EH (cell line): ENCODE measurements at places on chromosomes 5 and 9.

DNA sequence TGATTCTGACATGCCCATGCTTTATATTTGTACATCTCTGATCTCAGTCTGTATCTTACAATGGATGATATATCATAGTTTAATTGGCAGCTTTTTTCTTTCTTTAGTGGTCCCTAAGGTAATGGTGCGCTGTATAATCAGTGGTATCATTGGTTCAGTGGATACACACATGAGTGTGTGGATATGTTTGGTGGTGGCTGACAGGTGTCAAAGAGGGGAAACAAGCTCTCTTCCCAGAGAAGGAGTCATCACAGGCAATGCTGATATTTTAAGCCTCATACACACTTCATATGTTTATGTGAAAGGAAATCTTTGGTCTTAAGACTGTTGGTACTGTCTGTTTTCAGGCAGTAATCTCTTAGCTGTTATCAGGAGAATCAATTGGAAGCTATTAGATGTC, 52.1 kb upstream of the KIAA1958 start:
- no peak for DNase-seq

- DNase-seq: peak; percentile 87
Observed at GRCh38 chr5:159021901-159022556, 77.7 kb downstream of the EBF1 start.

DNA sequence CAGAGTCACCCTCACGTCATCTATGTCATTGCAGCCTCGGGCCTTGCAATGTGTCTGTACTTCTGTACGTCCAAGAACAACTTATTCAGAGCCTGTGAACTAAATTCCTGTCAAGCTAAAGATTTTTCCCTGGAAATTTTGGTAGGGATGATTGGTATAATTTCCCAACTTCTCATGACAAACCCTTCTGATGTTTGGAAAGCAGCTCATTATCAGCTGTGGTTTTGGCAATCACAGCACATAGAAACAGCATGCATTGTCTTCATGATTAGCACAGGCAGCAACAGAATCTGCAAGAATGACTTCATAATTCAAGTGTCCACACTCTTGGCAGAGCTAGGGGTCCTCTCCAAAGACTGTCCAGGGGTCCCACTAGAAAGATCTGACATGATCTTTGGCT, 49.5 kb downstream of the APBA1 start:
- DNase-seq: peak; percentile 23

- no peak for DNase-seq
Observed at GRCh38 chr9:121753802-121754654, 102.6 kb downstream of the DAB2IP start.

DNA sequence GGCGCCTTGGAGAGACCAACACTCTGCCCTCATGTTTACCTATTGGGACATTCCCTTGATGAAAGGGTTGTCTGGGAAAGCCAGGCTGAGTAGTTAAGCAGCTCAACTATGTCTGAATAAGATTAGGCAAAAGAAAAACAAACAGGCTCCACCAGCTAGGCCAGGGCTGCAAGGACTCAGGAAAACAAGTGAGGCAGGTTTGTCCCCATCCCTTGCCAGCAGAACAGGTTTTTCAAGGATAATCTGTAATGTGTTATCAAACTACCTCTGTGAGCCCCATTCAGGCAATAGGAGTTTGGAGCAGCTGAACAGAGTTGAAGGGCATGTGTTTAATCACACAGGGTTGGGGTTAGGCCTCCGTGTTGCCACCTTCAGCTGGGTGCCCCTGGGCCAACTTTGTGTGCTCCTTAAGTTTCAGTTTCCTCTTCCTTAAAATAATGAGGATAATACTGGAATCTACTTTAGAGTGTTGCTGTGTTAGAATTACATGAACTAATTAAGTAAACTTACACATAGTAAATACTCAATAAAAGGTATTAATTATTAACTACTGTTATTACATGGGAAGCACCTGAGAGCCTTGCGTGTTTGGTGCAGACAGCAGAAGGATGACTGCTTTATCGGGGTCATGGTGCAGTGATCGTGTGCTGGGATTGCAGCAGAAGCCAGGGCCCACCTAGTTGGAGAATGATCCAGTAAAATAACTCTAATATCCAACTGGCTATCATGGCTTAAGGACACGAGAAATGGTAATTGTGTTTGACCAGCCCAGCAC, 72.1 kb upstream of the ATP10B start:
- DNase-seq: no peak

- DNase-seq: no peak
Observed at GRCh38 chr5:175393897-175394296, 50.1 kb downstream of the DRD1 start.

GRCh38 chr5:14003936-14004335, 59.4 kb upstream of the DNAH5 start:
- no peak for DNase-seq

DNA sequence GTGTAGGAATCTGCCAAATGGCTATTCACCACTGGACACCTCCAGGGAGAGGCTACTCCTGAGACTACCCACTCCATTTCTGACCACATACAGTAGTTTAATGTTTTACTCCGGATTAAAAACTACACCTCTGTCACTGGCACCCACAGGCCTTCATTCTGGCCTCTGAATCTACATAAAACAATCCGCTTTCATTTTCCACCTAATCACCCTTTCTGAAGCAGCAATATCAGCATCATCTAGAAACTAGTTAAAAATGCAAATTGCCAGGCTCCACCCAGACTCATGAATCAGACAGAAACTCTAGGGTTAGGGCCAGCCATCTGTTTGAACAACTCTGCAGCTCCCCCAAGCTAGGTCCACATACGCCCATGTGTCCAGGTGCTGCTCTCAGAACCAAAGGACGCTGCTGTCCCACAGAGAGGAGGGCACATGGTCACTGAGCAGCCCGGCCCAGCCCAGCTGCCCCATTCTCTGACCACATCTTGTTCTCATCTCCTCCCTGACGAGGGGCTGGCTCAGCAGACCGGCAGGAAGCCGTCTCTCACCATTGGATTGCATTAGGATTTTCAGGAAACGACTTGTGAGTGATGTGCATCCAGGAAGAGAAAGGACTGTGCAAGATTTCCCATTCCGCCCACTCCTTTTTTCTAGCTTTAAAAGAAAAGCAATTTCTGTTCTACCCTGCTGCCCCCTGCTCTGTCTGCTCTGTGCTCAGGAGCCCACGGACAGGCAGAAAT, 34.7 kb downstream of the ADAM19 start:
- peak; percentile 85 for DNase-seq

- peak; percentile 98 for DNase-seq
Observed at GRCh38 chr5:14440582-14441431, 140.8 kb upstream of the OTULINL start.

DNA sequence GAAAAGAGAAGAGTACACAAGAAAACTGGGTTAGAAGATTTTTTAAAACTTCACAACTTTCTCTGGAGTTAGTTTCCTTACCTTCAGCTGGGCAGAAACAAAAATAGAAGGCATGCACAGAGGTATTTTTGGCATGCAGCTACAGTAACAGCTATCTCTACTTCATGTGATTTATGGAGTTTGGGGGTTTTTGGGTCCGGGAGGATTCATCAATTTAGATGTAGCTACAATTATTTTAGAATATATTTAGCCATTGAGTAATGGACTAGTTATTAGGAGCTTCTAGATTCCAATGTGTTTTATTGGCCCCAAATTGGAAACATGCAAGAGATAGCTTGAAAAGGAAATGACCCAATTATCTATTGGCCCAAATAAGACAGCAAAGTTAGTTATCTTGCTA, 91.6 kb upstream of the TNFAIP8 start:
- peak; percentile 36 for DNase-seq

GRCh38 chr5:52531105-52531504, 256.6 kb upstream of the ITGA1 start:
- no peak for DNase-seq

DNA sequence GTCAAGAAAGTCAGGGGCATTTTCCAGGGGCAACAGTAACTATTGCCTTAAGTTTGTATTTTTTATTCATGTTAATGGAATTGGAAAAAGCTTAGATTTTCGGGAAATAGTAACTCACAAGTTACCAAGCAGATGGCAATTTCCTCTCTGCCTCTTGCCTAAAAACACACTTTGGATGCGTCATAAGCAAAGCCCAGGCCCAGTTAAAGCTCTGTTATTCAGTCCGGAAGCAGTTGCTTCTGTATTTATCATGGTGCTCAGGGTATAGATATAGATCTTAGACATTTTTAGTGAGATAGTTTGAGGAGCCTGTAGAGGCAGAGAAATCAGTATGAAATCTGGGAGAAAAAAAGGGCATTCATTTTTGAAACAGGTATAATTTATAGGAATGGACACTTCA, 260.3 kb upstream of the TNC start:
- DNase-seq: no peak

DNA sequence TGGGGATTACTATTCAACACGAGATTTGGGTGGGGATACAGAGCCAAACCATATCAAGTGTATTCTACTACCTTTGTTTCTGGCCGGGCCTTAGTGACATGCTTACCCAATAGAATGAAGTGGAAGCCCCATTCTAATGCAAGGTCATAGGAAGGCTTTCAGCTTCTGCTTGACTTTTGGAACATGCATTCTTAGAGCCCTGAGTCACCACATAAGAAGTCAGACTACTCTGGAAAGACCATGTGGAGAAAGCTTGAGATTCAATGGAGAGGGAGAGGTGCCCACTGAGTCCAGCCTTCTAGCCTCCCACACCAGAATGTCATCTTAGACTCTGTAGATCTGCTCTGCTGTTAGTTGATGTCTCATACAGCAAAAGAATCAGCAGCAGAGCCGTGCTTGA, 155.7 kb upstream of the FBN2 start:
- peak; percentile 58 for DNase-seq

DNA sequence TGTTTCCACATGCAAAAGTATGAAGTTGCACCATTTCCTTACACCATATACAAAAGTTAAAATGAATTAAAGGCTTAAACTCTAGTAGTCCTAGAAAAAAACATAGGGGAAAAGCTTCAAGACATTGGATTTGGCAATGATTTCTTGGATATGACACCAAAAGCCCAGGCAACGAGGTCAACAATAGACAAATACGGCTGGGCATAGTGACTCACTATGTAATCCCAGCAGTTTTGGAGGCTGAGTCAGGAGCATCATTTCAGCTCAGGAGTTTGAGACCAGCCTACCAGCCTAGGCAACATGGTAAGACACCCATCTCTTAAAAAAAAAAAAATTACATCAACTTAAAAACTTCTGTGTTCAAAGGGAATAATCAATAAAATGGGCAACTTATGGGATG, 30.9 kb upstream of the SREK1 start:
- peak; percentile 73 for DNase-seq

GRCh38 chr9:124622882-124623281, 115.7 kb upstream of the NR5A1 start:
- no peak for DNase-seq

DNA sequence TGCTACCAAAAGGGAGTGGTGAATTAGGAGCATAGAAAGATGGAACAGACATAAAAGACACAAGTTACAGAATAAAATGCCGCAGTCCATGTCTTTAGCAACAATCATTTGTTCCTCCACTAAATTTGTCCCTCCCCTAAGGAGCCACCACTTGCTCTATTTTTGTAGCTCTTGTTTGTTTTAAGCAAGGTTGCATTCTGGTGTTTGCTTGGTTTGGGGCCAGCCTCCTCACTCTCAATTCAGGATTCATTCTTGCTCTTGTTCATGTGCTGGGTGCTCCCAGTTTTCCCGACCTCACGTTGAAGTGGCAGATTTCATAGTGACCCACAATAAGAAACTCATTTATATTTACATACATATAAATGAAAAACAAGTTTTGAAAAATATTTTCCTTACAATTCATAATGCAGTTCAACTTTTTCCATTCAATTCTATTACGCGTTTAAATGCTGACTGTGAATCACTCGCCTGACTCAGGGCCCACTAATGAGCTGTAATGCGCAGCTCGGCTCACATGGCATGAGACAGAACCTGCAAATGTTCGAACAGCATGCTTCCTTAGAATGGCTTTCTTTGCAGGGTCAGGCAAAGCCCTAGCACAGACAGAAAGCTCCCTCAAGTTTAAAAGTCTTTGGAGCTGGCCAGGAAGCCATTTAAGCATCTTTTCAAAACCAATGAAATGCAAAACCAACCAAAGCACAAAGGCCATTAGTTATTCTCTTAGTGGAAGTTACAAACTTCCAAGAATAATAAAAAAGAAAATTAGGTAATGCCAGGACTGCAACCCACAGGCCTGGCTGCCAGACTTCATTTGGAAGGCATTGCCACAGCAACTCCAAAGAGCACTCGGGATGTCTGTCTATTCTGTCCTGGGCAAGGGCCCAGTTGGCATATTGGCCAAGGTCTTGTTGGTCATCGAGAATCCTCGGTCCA, 41.7 kb downstream of the RETREG1 start:
- peak; percentile 79 for DNase-seq

DNA sequence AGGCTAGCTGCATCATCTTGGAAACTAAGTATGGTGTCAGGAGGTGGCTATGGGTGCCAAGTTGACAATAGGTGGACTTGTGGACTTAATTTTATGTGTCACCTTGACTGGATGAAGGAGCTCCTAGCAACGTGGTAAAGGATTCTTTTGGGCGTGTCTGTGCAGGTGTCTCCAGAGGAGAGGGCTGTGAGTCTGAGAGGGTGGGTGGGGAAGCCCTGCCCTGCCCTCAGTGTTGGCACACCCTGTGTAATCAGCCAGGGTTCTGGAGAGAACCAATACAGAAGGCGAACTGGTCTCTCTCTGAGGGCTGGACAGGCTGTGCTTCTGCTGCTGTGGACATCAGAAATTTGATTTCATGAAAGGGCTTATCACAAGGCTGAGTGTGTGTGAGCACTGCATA, 61.0 kb downstream of the GTF3C4 start:
- no peak for DNase-seq

GRCh38 chr5:29175774-29176173, 2017.7 kb upstream of the CDH6 start:
- DNase-seq: no peak

DNA sequence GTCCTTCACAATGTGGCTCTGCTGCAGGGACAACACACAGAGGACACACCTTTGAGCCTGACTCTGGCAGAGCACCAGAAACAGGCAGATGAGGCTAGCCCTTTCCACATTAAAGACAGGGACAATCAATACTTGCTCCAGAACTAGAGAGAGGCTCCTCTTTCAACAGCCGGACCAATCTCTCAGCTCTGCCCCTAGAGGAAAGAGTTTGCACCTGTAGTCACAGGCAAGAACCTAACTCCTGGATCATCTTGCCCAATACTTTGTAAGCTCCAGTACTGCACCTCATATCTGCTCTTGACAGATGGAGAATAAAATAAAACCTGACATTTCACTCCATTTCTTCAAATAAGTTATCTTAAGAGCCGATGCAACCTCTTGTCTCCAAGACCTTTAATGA, 52.1 kb downstream of the EPB41L4A start:
- peak; percentile 0 for DNase-seq

DNA sequence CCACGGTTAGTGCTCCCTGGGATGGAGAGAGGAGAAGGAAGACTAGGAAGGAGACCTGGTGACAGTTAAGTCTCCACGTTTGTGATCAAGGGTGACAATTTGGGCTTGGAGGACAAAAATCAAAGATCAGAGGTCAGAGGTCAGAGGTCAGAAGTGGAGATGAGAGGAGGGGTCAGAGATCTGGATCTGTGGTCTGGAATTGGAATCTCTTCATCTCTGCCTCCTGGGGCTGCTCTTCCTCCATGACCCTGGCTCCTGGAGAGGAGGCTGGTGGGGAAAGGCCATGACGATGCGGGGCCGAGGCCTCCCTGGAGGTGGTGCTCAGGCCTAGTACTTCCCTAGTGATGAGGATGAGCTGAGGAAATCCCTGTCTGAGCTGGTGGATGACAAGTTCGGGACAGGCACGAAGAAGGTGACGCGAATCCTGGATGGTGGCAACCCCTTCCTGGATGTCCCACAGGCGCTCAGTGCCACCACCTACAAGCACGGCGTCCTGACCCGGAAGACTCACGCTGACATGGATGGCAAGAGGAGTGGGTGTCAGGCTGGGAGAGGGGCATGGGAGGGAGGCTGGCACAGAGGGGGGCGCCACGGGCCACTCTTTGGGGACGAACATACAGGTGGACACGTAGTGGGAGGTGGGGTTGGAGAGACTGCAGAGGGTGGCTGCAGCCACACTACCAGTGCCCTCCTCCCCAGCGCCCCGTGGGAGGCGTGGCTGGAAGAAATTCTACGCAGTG, 41.0 kb downstream of the PSD2 start:
- DNase-seq: no peak
